A549 treated with RU486 at 1 μM for 4 hours (cell line): ENCODE measurements at places on chromosomes 1 and 21. TPM values are rescaled to one million over a fixed set of nuclear protein-coding genes. Genes with fewer than 3 reads are reported as not detected.

The DNM3 gene
- total RNA-seq = 0.62 to 1.1 TPM (median 0.72 TPM) in 5 replicates

The RHBDL2 gene
- total RNA-seq = 2.0 to 2.7 TPM (median 2.5 TPM) in 5 replicates

The FCAMR gene
- total RNA-seq = not detected in 5 replicates

The UTS2 gene
- not detected in 5 replicates for total RNA-seq

The KCND3 gene
- total RNA-seq = 0.02 TPM in 1 of 5 replicates, not detected in the others

The NLRP3 gene
- total RNA-seq = not detected in 5 replicates

The SLC35F3 gene
- 4.1 to 5.3 TPM (median 5.1 TPM) in 5 replicates for total RNA-seq

The RHD gene
- total RNA-seq = not detected in 5 replicates

The THEM5 gene
- not detected in 5 replicates for total RNA-seq

The RNPEP gene
- 85.2 to 91.6 TPM (median 88.6 TPM) in 5 replicates for total RNA-seq

The RIMS3 gene
- 0.46 to 1.1 TPM (median 0.91 TPM) in 5 replicates for total RNA-seq

The LENEP gene
- not detected in 5 replicates for total RNA-seq

The FLG2 gene
- not detected in 5 replicates for total RNA-seq

The DMBX1 gene
- 0.71 to 1.2 TPM (median 1.0 TPM) in 5 replicates for total RNA-seq

The PTPN22 gene
- total RNA-seq = 0.07 TPM in 1 of 5 replicates, not detected in the others

The ADAMTS5 gene
- total RNA-seq = not detected in 5 replicates

The BCAN gene
- 0.06 TPM in 1 of 5 replicates, not detected in the others for total RNA-seq

The TMEM51 gene
- 35.3 to 44.2 TPM (median 41.6 TPM) in 5 replicates for total RNA-seq

The TNFAIP8L2 gene
- total RNA-seq = not detected in 5 replicates

The CBS gene
- 10.3 to 13.0 TPM (median 11.4 TPM) in 5 replicates for total RNA-seq

The RNF186 gene
- not detected in 5 replicates for total RNA-seq

The MAB21L3 gene
- total RNA-seq = not detected in 5 replicates

The ZSWIM5 gene
- 0.48 to 0.81 TPM (median 0.62 TPM) in 5 replicates for total RNA-seq
